ENCODE measurements at places on chromosomes 11 and 22.

GRCh38 chr22:27880778-27881394, 38.2 kb downstream of the PITPNB start:
- no peak for DNase-seq

DNA sequence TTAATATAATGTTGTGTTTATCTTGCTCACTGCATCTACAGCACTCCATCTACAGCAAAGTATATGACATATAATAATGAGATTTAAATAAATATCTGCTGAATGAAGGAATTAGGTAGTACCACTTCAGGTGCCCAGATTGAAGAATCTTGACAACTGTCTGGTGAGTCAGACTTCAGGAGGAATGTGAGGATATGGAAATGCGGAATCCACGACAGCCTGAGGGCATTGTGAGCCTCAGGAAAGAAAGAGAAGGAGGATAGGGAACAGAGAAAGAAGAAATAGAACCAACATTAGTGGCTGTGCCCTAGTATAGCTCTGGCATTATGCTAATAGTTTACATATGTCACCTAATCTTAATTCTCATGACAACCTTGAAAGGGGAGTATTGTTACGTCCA, 304.4 kb downstream of the AASDHPPT start:
- no peak for DNase-seq

GRCh38 chr11:132054822-132055221, 684.4 kb downstream of the NTM start:
- no peak for DNase-seq

DNA sequence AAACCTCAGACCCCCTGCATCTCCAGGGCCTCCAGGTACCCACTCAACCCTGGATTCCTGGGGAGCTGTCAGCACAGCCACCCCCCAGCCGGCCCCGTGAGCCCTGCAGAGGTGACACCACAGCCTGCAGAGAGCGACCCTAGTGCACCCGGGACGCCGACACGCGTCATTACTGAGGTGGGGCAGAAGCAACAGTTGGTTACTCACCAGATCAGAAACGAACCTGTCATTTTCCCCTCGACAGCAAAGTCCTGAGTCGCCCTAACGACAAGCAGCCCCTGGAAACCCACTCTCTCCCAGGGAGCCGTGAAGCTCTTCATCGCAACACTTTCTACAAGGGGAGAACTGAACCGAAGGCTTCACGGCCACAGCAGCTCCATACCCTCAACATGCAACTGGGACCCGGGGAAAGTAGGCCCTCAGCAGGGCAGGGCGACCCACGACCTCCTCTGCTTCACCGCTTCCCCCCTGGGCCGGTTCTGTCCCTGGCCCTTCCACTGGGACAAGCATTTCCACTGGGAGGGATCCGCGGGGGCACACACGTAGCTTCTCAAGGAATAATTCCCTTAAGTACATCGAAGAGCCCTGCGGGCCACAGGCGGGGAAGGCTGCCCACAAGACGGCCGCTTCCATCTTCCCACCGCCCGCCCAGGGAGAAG, 1.6 kb downstream of the BRD1 start:
- DNase-seq: peak; percentile 35

DNA sequence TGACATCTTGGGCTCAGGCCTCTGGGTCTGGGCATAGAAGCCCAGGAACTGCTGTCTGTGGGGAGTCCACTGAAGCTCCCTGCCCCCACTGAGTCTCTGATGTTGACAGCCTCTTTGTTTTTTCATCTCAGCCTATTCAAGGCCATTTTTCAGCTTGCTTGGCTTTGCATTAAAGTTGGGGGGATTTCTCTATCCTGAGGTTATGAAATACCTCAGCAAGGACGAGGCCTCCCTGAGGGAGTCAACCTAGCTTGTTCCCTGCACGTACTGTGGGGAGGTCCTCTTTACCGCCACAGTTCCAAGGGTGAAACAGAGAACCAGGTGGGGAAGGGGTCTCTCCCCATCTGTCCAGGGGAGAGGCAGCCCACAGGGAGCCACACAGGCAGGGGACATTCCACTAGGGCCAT, 8.4 kb downstream of the KCNQ1OT1 start:
- DNase-seq: no peak

DNA sequence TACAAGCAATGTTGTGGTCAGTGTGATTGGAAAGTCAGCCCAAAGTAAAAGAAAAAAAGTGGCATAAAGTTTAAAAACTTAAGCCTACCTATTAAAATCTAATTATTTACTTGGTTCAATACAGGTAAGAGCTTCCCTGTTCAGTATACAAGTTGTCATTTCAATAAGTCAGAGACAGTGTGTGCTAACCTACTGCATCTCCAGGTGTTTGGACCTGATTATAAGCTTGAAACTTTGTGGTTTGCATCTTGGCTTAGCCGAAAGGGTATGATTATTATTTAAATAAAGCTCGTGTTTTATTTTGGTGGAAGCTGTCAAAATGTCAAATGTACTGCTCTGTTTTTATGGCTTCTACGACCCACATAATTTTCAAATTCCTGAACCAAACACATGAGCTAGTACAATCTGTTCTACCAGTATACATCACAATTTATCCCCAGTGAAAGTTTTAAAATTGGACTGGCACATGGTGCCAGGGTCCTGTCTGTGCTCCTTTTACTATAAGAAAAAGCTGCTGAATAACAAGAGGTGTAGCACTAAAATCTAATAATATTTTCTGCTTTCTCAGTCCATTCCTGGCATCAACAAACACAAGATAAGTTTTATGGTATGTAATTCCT, 103.9 kb upstream of the ANO3 start:
- DNase-seq: no peak

- no peak for DNase-seq
These were observed 6.7 kb upstream of the PPARA start for GRCh38 chr22:46143491-46144147.

DNA sequence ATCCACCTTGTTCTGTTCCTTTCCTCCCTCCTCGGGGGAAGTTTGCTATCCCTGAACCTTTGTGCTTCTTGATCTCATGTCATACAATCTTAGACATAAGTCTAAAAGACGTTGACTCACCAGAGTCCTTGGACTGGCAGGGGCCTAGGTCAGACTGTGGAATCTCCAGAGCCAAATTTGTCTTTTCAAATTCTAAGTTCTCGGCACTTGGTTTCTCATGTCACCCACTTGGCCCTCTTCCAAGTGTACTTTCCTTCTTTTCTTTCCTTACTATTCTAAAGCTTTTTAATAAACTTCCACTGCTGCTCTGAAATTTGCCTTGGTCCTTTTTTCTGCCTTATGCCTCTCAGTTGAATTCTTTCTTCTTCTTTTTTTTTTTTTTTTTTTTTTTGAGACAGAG, 30.1 kb upstream of the SMPD1 start:
- DNase-seq: no peak

GRCh38 chr11:17388609-17389210, at the start of gene KCNJ11:
KCNJ11 (minus strand) TSS chr11:17388659; CDS start chr11:17388091, 568 bp downstream.
- no peak for DNase-seq

GRCh38 chr11:34938611-34939010, 22.2 kb downstream of the PDHX start:
- DNase-seq: no peak

DNA sequence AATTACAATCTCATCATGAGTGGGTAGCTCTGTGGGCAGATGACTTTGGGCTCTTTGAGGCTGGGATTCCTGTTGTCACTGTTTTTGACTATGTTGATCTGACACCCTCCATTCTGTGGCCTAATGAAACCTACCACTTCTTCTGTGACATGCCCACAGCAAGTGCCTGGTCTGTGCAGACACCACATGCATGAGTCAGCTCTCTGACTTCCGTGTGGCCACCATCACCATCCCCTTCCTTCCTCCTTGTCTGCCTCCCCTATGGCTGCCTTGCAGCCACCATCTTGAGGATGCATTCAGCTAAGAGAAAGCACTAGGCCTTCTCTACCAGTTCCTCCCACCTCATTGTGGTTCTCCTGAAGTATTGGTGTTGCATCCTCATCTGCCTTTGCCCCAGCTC, 15.3 kb upstream of the OR10V1 start:
- DNase-seq: no peak

All from stimulated activated CD4-positive, alpha-beta T cell treated with anti-CD3 and anti-CD28 coated beads, Interleukin-15, amount 100 ng/mL, for 1 hour (primary cell).